ENCODE measurements at places on chromosomes 1 and 21.

GRCh38 chr1:237281481-237281880 lies 239.5 kb downstream of the RYR2 start:
- peak; percentile 3 for DNase-seq

DNA sequence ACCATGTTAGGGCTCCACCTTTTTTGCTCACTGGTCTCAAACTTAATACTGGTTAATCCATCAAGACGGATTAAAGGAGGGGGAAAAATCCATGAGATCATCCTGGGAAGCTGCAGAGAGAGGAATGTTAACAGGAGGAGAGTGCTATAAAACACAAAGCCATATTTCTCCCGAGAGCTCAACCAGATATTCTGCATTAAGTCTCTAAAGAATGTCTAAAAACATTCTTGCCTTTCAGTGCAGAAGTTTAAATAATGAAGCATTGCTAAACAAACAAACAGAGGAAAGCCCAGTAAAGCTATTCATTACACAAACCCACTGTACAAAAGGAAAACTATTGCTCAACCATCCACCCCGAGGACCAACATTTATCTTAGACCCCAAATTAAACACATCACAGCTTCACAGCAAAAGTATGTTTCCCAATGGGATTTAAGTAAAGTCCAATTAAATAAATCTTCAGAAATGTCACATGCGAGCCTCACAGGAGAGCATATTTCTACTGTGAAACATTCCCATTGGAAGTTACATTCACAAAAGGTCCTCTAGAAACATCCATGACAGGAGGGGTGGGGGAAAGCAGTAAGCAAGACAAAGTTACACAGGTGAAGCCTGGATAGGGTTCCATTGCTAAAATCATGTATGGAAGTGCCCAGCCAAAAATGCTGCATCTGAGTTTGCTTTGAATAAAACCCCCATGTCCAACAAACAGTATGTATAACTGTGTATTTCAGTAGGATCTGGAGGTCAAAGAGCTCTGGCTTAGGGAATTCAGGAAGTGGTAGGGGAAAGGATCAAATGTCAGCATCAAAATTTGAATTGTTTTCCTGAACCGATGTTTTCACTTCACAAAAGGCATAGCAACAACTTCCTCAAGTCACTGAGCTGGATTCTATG lies 23.3 kb downstream of the DUSP10 start:
- no peak for DNase-seq

DNA sequence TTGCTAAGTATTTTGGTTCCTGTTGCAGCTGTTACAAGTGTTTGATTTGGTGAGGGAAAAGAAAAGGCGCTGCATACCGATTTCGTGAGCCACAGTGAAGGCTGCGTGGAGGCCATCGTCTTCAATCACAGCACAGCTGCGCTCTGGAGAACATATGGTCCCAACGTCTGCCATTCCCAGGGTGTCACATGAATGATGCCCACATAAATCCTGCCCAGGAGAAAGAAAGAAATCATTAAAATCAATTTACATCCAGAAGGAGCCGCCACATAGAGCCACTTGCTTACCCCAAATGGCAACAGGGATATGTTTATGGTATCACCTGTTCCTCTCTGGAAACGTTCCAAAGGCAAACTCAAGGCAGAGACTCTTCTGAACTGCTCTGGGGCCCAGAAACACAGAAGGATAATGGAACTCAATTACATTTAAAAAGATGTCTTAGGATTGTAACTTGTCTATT lies 12.2 kb downstream of the ADAMTS5 start:
- no peak for DNase-seq

- no peak for DNase-seq
Observed at GRCh38 chr1:245877976-245878375, 629.1 kb downstream of the SMYD3 start.

- DNase-seq: peak; percentile 19
Observed at GRCh38 chr21:17414766-17415165, 98.1 kb upstream of the CXADR start.

- DNase-seq: no peak
Observed at GRCh38 chr1:59541161-59541560, 244.3 kb downstream of the FGGY start.

DNA sequence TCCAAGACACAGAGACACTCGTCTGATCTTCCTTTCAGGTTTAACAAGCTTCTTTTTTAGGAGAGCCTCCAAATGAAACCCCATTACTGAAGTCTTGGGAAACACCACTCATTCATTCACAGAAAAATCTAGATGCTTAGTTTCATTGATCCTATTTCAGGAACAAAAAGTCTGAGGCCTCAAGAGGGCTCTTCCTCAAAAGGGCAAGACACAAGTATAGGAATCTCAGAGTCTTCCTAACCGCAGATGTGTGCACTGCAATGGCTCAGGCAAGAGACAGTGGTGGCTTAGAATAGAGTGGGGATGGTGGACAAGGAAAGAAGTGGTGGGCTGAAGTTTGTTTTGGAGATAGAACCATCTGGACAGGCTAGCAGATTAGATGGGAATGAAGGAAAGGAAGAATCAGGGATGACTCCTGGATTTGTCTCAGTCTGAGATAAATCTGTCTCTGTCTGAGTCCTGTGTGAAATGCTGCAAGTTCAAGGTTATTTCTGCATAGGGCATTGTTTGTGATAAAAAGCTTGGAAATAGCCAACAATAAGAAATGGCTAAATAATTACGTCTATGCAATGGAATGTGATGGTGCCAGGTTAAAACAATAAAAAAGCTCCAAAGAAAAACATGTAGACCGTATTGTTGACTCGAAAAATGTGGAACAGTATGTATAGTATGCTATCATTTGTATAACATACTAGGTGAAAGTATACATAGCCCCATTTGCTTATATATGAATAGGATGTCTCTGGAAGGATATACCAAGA lies 8.9 kb upstream of the CTSE start:
- DNase-seq: no peak

DNA sequence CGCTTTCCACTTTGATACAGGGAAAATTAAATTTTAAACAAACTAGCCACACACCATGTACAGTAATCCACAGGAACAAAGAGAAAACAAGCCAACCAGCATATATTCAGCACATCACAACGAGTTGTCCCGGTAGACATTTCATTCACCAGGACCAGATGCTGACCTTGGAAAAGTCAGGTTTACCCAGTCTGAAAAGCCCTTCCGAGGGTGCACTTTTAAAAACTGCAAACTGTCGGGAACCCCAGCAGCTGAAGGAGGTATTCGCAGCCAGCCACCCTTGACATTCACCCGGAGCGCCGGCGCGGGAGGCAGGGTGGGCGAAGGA lies 1.2 kb downstream of the MCOLN3 start:
- DNase-seq: no peak

- DNase-seq: peak; percentile 16
Observed at GRCh38 chr1:150473659-150474058, 13.6 kb upstream of the TARS2 start.

DNA sequence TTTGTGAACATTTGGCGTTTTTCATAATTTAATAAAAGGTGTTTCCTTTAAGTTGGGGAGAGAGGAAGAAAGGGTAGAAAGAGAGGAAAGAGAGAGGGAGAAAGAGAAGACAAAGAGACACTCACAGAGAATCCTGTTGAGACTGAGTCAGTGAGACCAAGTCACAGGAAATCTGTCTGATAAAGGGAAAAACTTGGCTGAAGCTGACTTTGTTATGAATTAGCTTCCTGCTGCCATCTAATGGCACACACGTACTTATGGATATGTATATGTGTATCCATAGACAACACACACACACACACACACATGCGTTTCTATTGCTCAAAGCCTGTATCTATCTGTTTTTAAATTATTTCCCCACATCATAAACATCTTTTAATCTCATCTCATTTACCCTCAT lies 42.5 kb upstream of the DISC1 start:
- DNase-seq: no peak

GRCh38 chr1:173413271-173413707 lies 63.8 kb upstream of the PRDX6 start:
- DNase-seq: peak; percentile 1

DNA sequence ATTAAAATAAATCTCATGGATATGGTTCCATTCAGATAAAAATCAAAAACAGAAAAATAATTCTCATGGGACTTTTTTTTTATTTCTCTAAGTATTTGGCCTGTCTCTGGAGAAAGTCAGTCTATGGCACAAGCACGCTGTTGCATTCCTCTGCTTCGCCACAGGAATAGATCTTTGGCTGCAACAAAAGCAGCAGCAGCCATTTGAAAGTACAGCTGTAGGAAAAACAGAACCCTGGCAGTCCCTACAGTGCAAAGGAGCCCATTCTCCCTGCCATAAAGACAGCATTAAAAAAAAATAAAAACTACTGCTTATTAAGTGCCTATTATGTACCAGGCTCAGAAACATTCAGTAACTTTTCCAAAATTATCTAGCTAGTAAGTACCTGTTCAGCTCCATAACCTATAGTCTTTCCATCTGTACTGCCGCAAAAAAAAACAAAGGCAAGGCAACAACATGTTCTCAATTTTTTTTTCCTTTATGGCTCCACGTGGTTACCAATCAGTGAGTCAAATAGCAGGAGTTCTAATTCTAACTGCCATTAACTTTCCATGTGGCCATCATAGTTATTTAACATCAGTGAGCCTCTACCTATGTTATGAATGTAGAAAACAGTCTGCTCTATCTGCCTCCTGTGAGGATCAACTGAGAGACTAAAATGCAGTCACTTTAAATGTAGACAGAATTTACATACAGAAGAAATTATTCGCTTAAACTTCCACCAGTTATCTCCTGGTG lies 22.7 kb downstream of the SLC35D1 start:
- DNase-seq: no peak

- DNase-seq: no peak
Observed at GRCh38 chr1:180644526-180645192, 12.8 kb downstream of the XPR1 start.

DNA sequence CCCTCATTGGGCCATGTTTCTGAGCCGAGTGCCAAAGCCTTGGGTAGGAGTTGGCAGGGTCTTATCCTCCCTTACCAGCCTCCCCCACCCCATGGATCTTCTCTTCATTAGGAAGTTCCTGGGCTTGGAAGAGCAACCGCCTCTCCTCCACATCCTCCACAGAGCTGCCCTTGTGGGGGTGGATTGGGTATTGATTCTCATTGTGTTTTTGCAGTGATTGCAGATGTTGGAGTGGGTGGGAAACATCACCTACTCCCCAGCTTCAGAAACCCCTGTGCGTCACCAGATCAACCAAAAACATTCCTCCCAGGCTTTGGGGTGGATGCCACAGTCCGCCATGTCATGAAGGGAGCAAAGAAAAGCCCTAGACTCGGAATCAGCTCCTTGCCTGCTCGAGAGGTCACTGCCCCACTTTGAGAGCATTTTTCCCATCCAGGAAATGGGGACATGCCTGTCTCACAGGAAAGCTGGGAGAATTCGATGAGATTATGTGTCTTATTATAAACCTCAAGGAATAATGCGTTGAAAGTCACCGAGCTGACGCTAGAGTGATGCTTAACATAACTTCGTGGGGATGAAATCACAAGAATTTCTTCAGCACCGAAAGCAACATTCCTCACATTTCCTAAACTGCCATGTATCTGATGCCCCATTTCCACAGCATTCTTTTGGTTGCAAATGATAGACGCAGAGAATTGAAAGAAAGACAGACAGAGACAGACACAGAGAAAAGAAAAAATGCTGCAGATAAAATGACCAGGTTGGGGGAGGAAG lies 44.7 kb upstream of the ZBTB40 start:
- DNase-seq: no peak

- DNase-seq: no peak
Observed at GRCh38 chr1:54310439-54311328, 95.5 kb downstream of the SSBP3 start.

DNA sequence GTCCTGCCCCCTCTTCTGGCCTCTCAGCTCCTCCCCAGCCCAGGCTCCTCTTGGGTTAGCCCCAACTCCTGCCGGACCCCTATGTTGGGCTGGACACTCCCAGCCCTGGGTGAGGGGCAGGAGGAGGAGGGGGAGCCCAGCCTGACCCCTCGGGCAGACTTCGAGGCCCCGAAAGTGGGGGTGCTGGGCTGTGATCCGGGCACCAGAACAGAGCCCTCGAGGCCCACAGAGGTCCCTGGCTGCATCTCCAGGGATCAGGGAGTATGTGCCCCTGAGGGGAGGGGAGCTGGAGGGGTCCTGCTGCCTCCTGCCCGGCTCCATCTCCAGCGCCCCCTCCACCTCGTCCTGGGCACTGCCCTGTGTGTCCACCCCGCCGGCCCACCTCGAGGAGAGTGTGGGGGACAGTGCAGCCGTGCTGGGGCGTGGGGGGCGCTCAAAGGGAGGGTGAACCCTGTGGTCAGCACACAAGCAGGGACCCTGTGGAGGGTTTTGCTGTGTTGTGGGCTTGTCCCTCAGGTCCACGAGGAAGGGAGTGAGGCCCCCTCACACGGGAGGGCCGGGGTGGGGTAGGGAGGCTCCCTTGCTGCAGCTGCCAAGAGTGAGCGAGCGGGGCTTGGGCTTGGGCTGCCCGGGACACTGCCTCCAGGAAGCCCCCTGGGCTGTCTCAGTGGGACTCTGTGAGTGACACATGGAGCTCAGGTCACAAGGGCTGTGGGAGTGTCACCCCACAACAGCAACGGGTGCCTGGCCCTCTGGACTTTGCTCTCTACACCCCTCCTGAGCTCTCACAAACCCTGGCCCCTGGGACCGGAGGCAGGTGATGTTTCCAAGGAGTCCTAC lies 54.4 kb downstream of the COL18A1 start:
- DNase-seq: no peak

DNA sequence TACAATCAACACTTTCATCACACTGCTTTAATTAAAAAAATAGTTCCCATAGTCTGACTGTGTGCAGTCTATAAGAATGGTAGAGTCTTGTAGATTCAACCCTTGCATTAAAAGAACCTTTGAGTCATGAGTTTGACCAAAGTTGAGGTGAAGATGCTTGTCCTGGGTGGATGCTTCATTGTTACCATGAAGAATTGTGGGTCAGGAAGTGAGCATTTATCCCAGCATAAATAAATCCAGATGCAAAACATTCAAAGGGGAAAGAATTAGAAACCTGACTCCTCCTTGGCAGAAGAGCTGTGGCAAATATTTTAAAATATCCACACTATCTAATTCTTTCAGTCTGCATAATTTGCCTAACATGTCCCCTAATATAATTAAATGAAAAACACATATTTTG lies 72.9 kb upstream of the SPAG17 start:
- no peak for DNase-seq

- DNase-seq: no peak
Observed at GRCh38 chr1:171715813-171716251, 26.0 kb downstream of the VAMP4 start.

- DNase-seq: no peak
Observed at GRCh38 chr1:232558954-232559353, 71.0 kb downstream of the SIPA1L2 start.

- DNase-seq: no peak
Observed at GRCh38 chr1:177035586-177035985, 128.9 kb downstream of the ASTN1 start.

- DNase-seq: no peak
Observed at GRCh38 chr1:114153261-114154145, at the start of gene SYT6. Gene SYT6, minus strand, starts transcription at chr1:114153869. Its CDS starts 97 bp downstream, at chr1:114153772.

DNA sequence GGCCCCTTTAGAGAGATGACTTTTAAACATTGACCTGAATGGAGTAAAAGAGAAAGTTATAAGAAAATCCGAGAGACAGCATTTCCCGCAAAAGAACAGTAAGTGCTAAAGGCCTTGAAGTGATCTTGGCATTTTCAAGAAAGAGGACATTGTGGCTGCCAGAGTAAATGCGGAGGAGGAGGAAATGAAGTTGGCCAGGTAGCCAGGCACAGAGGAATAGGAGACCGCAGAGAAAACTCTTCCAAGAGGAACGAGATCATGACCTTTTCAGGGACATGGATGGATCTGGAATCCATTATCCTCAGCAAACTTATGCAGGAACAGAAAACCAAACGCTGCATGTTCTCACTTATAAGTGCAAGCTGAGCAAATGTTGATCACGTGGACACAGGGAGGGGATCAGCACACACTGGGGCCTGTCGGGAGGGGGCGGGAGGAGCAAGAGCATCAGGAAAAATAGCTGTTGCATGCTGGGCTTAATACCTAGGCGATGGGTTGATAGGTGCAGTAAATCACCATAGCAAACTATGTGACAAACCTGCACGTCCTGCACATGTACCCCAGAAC lies 49.7 kb downstream of the EEIG2 start:
- DNase-seq: no peak
